NCI-H526 (cell line): ENCODE measurements at places on chromosomes 1 and 21.

- peak; percentile 28 for DNase-seq
Observed at GRCh38 chr1:111776391-111776790, 20.7 kb downstream of the DDX20 start.

DNA sequence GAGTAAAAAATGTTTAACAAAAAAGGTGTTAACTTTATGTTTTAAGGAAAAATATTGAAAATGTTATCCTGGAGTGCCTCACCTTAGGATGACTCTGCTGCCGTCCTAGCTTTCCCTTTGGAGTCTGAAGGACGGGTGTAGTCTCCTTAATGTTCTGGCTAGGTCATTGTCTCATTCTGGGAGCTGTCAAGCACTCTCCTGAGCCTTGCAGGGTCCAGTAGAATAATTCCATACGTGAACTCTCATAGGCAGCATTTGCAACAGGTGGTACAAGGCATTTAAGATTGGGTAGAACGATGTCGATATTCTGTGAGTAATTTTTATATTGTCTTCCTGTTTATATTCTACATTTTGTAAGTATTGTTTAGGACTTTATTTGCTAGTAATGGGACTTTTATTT, 283.6 kb upstream of the C1orf105 start:
- no peak for DNase-seq

DNA sequence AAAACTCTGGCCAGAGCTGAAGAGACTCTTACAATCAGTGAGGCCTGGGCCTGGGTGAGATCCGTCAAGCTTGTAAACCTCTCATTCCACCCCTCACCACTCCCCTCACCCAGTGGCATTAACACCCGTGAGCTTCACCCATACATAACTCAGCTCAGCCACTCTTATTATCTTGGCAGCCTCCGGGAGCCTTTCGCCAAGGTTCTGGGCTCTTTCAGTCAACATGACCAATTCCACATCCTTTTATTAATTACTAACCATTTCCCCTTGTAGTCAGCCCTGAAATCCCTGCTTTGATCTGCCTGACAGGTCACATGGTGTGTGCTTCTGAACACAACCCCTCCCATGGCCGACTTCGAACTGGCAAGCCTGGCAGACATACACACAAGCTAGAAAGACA, 134.8 kb downstream of the SETD4 start:
- DNase-seq, result no peak

GRCh38 chr1:204341380-204341779, 18.3 kb downstream of the PLEKHA6 start:
- peak; percentile 77 for DNase-seq

DNA sequence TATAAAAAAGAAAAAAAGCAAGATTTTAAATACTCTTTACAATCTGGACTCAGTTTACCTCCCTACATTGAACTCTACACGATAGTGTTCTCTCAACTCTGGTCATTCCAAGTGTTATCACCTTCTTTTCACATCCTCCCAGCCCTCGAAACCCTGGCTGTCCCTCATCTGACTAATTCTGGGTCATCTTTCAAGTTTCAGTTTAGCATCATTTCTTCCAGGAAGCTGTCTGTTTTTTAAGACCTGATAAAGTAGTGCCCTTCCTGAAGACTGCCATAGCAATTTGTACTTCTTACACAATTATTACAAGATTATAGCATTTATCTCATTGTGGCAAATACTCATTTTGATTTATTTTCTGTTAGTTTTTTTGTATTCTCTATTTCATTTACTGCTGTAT, 1.2 kb downstream of the ALG14 start:
- DNase-seq, result no peak

- no peak for DNase-seq
Observed at GRCh38 chr1:153680120-153680403, 1.6 kb downstream of the NPR1 start.

GRCh38 chr1:85342207-85342606, 65.8 kb upstream of the BCL10 start:
- DNase-seq, result no peak

DNA sequence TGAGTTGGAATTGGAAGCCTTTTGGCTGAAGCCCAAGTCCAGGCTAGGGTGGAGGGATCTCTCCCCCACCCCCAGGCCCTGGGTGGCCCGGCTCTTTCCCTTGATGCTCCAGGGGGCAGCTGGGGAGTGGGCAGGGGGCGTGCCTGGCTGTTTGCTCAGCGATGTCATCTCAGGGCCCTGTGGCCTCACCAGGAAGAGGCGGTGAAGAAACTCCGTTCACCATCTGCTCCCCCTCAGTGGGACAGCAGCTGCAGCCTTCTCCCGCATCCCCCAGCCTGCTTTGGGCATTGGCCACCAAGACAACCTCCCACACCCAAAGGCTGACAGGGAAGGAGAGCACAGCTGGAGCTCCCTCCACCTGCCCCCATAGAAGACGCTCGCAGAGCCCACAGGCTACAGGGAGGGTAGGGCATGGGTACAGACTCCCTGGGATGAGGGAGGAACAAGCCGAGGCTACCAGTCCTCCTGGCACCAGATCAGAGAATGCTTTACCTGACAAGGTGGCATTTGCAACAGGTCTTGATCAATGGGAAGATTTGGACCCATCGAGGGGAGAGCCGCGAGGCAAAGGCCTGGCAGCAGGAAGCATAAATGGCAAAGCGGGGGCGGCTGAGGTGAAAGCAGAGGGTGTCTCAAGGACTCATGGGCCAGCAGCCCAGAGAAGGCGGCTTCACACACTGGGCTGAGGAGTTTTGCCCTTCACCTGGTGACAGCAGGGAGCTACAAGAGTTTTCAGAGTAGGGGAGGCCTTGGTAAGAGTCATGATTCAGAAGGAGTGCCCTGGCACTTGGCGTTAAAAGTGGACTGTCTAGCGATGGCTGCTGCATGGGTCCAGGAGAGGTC, 6.5 kb upstream of the GUCA2A start:
- no peak for DNase-seq

DNA sequence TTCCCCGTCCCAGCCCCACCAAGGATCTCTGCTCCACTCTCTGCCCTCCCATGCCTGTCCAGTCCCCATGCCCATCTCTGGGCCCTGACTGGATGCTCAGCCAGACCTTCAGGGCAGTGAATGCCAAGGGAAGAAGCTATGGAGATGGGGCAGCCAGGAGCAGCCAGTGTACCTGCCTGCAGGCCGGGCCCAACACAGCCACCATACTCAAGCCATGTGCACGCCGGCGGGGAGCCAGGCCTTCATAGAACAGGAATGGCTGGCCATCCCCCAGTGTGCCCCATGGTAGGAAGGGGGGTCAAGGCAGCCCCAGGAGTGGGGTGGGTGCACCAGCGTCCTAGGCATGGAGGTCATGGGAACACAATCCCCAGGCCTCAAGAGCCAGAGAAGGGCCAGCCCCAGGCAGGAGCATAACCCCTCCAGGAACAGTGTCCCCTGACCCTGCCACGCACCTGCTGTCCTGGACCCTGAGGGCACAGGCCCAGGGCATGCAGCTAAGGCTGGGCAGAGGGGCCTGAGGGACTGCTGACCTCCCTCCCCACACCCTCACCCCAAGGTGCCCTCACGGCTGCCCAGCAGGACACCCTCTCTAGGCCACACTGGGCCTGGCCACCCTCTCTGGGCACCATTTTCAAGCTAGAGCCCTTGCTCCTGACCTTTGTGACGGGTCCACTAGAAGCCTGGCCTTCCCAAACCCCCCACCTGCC, 20.3 kb upstream of the ARF1 start:
- DNase-seq, result no peak
